ENCODE measurements at places on chromosomes 11 and 22.

GRCh38 chr11:2097356-2097997 lies 41.7 kb downstream of the IGF2 start:
- DNase-seq, result peak; percentile 55

- peak; percentile 61 for DNase-seq
Observed at GRCh38 chr11:64305691-64306562, 603 bp downstream of the ESRRA start.

DNA sequence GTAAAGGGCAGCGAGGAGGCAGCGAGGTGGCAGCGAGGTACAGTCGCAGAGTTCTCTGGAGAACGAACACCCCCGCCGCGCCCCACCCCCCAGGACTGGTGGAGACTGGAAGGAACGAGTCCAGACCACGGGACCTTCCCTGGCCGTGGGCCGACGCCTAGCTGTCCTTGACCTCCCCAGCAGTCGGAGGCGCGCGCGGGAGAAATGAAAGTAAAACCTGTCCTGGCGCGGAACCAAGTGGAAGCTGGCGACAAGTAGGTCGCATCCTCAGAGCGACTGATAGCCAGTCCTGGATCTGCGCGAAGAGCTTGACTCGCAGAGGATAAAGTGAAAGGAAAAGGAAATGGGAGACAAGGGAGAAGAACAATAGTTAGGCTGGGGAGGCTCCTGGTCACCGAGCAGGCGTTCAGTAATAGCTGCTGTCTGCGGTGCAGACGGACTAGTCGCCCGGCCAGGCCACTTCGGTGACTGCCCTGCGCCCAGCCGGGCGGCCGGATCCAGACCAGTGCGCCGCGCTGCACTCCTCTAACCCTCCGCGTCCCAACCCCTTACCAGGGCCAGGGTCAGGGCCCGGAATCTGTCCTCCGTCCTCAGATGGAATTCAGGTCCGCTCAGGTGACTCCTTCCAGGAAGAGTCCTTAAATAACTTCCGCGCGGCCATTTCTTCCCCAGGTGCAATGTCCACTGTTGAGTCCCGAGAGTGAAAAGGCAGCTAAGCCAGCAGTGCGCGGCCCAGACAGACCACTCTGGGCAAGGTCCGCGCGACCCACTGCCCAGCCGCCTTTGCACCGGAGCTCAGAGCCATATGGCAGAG lies 1.9 kb upstream of the ADM start:
- DNase-seq, result peak; percentile 67

DNA sequence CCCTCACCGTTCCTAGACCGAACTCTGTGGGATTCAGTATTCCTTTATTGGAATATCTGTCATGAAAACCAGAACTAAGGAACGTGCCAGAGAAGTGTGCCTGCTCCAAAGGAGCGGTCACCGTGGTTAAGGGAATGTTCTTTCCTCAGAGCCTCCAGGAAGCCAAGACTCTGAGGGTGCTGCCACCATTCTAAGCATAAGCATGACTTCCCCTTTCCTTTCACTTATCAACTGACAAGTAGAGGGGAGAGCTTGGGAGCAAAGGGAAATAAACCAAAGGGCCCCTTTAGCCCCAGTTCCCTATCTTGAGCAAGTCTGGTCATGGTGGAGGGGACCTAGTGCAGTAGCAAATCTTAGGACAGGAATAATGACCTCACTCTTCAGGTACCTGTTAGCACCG lies 26.8 kb downstream of the CTR9 start:
- no peak for DNase-seq

- DNase-seq, result no peak
Observed at GRCh38 chr11:6219359-6219758, 14.0 kb downstream of the C11orf42 start.

DNA sequence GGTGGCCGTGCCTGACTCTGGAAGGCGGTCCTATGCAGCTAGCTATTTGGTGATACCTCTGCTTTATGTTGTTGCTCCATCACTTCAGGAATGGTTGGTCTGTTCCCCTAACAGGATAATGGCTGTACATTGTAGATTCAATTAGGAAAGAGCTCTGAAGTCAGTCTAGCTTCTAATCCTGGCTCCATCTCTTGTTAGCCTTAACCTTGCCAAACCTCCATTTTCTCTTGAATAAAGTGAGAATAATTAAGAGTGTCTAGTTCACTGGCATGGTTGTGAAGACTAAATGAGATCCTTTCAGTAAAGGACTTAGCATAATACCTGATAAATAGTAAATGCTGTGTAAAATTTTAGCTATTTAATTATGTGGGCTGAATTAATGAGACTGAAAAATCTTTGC lies 262.5 kb upstream of the ARHGAP20 start:
- DNase-seq, result no peak

All from tongue (tissue), 3 donors.